ENCODE measurements at places on chromosomes 7 and 10.

DNA sequence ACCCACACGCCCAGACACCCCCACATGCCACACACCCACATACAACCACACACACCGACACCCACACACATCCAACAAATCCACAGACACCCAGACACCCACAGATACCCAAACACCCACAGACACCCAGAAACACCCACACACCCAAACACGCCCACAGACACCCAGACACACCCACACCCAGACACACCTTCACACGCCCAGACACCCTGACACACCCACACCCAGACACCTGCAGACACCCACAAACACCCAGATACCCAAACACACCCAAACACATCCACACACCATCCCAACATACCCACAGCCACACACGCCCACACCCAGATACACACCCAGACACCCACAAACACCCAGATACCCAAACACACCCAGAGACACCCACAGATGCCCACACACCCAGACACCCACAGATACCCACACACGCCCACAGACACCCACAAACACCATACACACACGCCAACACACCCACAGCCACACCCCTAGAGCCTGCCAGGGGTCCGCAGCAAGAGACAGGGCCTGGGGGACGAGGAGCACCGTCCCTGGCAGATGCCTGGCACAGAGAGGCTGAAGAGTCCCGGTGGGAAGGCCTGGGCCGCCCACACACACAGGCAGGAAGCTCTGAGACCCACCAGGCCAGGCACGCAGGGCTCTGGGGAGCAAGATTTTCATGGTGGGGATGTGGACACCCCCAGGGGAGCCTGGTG, 28.5 kb downstream of the CYP2W1 start:
- DNase-seq = no peak

GRCh38 chr7:17144322-17144721, 154.1 kb upstream of the AHR start:
- no peak for DNase-seq

DNA sequence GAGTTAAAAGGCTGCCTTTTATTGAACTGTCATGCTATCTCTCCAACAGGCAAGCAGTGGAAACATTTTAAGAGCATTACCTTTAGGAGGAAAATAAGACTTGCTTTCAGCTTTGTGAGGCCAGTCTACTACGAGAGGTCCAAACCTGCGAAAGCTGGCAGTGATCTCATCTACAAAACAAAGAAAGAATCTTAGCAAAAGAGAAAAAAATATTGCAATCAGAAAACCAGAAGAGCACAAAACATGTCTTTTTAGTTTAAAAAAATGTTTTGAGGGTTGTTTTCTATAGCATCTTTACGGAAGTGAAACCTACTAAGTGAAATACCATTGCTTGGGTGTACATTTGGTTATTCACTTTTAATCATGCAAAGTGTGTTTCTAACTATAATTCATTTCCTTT, 147.9 kb downstream of the CPEB3 start:
- DNase-seq = no peak

- DNase-seq = peak; percentile 46
These were observed 150.4 kb upstream of the PRPS1L1 start for GRCh38 chr7:18177815-18178660.

DNA sequence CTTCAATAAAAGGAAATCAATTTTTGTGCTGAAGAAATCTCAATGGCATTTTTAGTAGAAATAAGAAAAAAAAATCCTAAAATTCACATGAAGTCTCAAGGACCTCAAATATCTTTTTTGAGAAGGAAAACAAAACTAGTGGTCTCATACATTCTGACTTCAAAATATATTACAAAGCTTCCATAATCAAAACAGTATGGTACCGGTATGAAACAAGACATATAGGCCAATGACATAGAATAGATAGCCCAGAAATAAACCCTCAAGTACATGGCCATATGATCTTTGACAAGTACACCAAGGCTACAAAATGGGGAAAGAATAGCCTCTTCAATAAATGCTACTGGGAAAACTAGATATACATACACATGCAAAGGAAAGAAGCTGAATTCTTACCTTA, 131.8 kb upstream of the GPR22 start:
- DNase-seq = no peak

GRCh38 chr10:123148414-123149161, 652 bp downstream of the HMX2 start:
- DNase-seq = no peak
